Stimulated activated CD4-positive, alpha-beta T cell treated with anti-CD3 and anti-CD28 coated beads, Interleukin-2, amount 100 ng/mL, for 4 hours (primary cell): ENCODE measurements at places on chromosomes 16 and 17.

DNA sequence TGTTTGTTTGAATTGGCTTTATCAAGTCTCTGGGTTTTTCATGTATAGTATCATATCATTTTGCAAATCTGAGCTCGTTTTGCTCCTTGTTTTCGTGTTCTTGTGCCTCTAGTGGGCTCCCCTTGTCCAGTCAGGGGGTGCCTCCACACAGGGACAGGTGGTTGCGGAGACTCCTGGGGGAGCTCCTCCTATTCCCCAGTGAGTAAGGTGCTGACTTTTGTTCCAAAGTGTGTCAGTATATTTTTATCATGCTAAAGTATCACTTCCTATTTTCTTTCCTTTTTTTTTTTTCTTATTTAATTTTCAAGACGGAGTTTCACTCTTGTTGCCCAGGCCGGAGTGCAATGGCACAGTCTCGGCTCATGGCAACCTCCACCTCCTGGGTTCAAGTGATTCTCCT, 30.3 kb upstream of the IL17C start:
- DNase-seq = no peak

DNA sequence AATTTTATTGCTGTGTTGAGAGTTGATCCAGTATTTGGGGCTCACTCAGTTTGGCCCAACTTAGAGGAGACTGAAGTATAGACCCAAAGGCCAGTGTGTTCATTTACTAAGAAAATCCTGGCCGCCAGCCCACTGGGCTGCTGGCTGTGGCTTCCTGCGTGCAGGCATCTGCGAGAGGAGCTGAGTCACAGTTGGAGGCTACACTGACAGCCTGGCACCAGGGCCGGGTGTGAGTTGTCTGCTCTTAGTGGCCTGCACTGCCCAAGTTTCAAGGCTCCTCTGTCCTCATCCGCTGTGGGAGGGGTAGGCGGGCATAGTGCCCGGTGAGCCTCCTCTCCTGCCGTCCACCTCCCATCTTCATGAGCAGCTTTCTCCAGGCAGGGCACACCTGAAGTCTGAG, 54.2 kb downstream of the PLD6 start:
- DNase-seq = no peak

- DNase-seq = no peak
Observed at GRCh38 chr17:32010114-32010513, 2.9 kb downstream of the LRRC37B start.

GRCh38 chr16:68296693-68297092, 14.1 kb downstream of the SLC7A6OS start:
- DNase-seq = no peak
